ENCODE measurements at places on chromosomes 5 and 9.

DNA sequence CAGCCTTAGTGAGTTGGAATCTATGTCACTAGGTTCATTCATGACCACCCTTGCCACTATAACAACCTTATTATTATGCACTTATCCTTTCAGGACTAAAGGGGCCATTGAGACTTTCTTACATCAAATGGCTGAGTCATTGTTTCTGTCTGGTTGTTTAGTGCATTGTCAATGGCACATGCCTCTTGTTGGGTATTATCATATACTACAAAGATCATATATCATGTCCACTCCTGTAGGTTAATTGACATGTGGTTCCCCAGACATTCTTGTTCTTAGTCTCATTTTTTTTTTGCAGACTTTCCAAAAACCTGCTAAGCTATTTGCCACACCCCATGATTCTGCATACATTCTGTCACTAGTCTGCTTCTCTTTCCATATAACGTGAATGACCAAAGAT, 66.7 kb upstream of the PRDM9 start:
- DNase-seq = no peak

DNA sequence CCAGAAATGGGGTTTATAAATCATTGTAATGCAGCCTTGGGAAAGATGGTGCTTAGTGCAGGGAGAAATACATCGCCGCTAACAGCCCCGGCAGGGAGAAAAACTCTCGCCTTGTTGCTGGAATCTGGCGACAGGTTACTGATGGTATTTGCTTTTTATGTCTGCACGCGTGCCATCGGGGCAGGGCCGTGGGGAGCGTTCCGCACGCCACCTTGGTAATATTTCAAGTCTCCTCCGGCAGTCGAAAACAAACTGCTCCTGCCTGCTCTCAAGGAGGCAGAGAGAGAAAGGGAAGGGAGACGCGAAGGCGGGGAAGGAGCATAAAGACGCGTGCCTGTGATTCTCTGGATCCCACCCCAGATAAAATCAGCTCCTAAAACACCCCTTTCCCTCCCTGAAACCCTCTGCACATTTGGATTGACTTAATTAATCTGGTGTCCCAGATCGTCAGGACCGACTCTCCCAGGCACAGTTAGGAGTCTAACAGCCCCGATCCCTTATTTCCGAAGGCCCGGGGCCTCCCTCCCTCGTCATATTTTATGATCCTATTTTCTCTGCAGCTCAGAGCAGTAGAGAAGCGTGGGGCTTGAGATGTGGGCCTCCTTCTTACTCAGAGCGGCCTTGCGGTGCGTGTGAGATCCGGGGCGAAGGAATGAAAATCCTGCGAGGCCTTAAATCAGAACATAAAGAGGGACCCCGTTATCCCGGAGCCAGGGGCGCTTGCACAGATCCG, 47.7 kb downstream of the CFAP77 start:
- no peak for DNase-seq

DNA sequence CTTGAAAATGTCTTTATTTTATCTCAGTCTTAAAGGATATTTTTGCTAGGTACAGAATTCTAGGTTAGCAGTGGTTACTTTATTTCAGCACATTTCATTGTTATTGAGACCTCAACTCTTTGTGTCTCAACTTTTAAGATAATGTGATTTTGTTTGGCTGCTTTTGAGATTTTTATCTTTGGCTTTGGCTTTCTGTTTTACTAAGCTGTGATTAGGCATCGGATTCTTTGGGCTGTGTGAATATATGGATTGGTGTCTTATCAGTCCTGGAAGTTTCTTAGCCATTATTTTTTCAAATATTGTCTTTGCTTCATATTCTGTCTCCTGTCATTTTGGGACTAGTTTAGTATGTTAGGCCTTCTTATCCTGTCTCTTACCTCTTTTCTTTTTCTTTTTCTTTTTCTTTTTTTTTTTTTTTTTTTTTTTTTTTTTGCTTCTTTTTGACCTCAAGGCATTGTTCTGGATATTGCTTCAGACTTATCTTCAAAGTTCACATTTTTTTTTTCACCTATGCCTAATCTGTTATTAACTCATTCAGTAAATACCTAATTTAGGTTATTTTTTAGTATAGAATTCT, 20.1 kb upstream of the APC start:
- no peak for DNase-seq

DNA sequence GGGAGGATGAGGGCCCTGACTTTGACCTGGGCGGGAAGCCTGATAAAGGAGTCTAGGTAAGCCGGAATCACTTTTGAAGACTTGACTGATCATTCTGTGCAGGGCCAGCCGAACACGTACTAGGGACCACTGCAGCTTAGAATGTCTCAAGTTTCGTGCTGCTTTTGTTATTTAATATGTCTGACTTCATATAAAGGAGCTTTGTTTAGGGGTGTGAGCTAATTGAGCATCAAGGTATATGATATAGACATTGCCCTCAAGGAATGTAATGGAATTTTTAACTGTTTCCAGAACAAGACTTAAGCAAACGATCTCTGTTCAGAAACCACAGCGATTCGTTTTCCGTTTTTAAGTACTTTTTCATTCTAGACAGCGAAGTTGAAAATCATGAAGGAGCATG, 173.0 kb downstream of the SEMA6A start:
- DNase-seq = no peak

DNA sequence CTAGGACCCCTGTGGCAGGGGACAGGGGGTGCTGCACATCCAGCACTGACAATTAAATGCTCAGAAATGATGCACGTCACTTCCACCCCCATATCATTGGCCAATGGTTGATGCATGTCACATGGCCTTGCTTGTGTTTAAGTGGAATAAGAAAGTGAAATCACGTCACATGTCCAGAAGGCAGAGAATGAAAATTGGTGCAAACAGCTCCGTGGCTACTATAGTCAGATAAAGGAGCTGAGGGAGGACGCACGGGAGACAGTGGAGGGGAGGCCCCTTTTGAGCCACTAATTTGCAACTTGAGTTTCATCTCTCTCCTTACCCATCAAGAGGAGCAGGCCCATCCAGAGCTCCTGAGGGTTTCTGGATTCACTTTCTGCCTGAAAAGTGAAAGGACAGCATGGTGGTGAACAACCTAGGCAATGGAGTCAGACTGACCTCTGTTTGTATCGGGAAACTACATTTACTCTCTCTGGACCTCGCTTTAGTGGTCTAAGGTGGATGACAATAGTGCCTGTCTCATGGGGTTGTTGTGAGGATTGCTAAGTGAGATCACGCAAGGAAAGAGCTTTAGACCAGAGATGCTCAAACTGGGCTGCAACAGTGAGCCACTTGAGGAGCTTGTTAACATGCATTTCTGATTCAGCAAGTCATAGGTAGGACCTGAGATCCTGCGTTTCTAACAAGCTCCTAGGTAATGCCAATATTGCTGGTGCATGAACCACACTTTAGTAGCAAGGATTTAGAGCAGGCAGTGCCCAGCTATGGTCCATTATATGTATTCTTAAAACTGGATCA, 133.9 kb upstream of the ADRA1B start:
- DNase-seq = no peak

GRCh38 chr9:86600977-86601376, 246.8 kb upstream of the TUT7 start:
- DNase-seq = no peak

- no peak for DNase-seq
Measured at GRCh38 chr5:149855366-149855765, 89.2 kb downstream of the PDE6A start.

Measured in mucosa of descending colon (tissue), 3 donors.